ENCODE measurements at places on chromosomes 3 and 15. TPM values are rescaled to one million over a fixed set of nuclear protein-coding genes. Genes with fewer than 3 reads are reported as not detected.

The CEP63 gene
- polyA plus RNA-seq = 42.3 TPM

GRCh38 chr3:194443901-194444300 lies 42.9 kb downstream of the ATP13A3 start:
- no peak overlapping the region for H3K27ac ChIP-seq
- no peaks in the 10 kb centered on the region for H3K27me3 ChIP-seq
- no peak overlapping the region for H3K4me3 ChIP-seq
- H3K36me3 ChIP-seq = no peaks in the 10 kb centered on the region
- DNase-seq = no peak
- no peaks in the 10 kb centered on the region for H3K4me1 ChIP-seq

GRCh38 chr15:88067331-88067685 lies 189.2 kb downstream of the NTRK3 start:
- H3K4me1 ChIP-seq = no peaks in the 10 kb centered on the region
- DNase-seq = no peak
- H3K36me3 ChIP-seq = no peaks in the 10 kb centered on the region
- no peaks in the 10 kb centered on the region for H3K27me3 ChIP-seq
- H3K27ac ChIP-seq = no peak overlapping the region

The FEZF2 gene
- not detected for polyA plus RNA-seq

DNA sequence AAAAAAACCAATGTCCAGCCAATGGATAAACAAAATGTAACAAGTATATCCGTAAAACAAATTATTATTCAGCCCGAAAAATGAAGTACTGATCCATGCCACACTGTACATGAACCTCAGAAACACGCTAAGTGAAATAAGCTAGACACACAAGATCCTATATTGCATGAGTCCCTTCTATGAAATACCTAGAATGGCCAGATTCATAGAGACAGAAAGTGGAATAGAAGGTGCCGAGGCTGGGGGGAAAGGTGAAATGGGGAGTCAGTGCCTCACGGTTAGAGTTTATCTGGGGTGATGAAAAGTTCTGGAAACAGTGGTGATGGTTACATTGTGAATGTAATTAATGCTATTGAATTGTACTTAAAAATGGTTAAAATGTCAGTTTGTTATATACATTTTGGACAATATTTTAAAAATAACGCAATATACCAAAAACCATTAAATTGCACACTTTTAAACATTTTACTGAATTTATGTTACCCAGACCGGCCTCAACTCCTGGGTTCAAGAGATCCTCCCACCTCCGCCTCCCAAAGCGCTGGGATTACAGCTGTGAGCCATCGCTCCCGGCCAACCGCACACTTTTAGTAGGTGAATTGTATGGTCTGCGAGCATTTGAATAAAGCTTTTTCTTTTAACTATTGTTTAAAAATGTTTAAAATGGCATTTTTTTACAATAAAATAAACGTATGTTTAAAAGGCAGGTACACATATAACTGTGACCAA lies 2.1 kb downstream of the RNF168 start:
- H3K4me3 ChIP-seq = peak overlapping the region; percentile 79
- H3K4me1 ChIP-seq = peaks cover 7% of the 10 kb centered on the region

The ANXA2 gene
- polyA plus RNA-seq = 388 TPM

- H3K27me3 ChIP-seq = no peaks in the 10 kb centered on the region
- no peaks in the 10 kb centered on the region for H3K36me3 ChIP-seq
- DNase-seq = no peak
Observed at GRCh38 chr15:52098323-52098722, 14.3 kb downstream of the BCL2L10 start.

The GPR62 gene
- 0.18 TPM for polyA plus RNA-seq

The SENP2 gene
- polyA plus RNA-seq = 146 TPM

The GNAT1 gene
- 2.3 TPM for polyA plus RNA-seq

GRCh38 chr3:53166781-53167291 lies 5.8 kb downstream of the PRKCD start:
- peak; percentile 65 for DNase-seq
- peaks cover 44% of the 10 kb centered on the region for H3K4me1 ChIP-seq
- H3K27ac ChIP-seq = no peak overlapping the region
- H3K27me3 ChIP-seq = no peaks in the 10 kb centered on the region
- H3K4me3 ChIP-seq = no peak overlapping the region
- H3K36me3 ChIP-seq = no peaks in the 10 kb centered on the region

The UROC1 gene
- 0.34 TPM for polyA plus RNA-seq

The PPP1R14D gene
- not detected for polyA plus RNA-seq

DNA sequence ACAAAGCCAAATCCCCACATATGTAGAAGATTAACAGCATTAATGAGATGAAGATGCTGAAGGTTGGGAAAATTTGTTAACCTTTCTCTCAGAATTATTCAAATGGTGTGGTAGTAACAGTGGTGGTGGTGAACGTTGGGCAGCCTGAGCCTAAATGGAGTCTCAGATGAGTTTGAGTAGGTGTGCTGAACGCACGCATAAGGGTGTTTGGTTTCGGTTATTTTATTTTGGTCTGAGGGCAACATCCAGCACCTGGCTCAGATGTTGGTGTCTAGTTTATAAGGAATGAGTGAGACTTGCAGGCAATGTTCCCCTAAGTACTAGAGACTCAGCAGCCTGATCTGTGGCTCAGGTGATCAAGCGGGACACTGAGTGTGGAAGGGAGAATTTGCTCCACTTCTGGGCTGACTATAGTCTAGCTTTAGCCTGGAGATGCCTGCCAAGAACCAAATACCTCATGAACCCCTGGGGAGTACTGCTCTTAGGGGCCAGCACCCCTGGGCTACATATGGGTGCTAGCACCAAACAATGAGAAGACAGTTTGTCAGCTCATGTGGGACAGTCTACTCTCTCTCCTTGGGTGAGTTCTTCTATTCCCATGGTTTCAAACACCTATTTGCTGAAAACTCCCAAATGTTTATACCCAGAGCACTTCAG lies 39.5 kb upstream of the ATP2C1 start:
- H3K4me1 ChIP-seq = peaks cover 8% of the 10 kb centered on the region
- DNase-seq = no peak
- no peak overlapping the region for H3K4me3 ChIP-seq
- H3K27me3 ChIP-seq = no peaks in the 10 kb centered on the region

DNA sequence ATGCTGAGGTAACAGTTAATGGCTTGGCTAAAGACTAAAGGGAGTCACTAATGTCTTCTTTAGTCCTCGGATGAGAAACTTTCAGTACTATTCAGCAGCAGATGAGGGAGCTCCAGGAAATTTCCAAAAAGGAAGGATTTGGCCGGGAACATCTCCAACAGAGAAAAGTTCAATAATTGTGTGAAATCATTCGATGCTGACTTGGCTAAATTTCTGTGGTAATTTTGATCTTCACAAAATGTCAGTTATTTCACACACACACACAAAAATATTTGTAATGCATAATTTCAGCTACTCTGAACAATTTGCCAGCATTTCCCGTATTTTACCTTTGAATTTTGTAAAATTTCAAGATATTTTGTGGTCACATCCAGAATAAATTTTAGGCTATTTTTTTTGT lies 462.8 kb upstream of the MDFIC2 start:
- H3K27ac ChIP-seq = no peak overlapping the region
- H3K4me3 ChIP-seq = no peak overlapping the region
- no peaks in the 10 kb centered on the region for H3K27me3 ChIP-seq

DNA sequence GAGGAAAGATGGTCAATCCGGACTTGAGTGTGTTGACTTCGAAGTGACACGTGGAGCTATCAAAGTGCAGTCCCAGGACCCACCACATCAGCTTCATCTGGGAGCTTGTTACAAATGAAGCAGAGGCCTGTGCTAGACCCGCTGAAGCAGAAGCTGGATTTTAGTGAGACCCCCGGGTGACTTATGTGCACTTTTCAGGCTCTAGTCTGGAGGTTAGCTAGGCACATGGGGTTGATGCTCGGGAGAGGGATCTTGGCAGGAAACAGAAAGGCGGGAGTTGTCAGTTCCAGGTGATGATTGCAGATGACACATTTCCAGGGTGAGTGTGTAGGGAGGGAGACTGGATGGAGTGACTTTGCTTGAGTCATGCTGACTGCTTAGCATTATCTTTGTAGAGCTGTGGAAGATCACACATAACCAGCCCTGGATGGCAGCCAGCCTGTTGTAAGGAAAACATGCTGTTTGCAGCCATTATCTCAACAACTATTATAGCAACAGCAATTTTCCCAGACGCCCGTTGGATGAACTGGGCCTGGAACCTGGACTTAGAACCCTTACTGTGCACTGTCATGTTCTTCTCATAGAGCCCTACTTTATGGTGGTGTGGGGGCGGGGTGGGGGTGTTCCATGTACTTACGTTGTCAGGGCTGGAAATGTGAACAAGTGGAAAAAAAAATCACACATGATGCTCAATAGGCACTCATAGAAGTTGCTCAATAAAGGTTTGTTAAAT lies 122.4 kb downstream of the THSD4 start:
- H3K4me1 ChIP-seq = no peaks in the 10 kb centered on the region
- H3K36me3 ChIP-seq = no peaks in the 10 kb centered on the region
- H3K4me3 ChIP-seq = no peak overlapping the region
- no peak overlapping the region for H3K27ac ChIP-seq

GRCh38 chr15:88247914-88248313 lies 8.6 kb downstream of the NTRK3 start:
- no peak for DNase-seq
- H3K27me3 ChIP-seq = no peaks in the 10 kb centered on the region
- no peak overlapping the region for H3K27ac ChIP-seq
- no peaks in the 10 kb centered on the region for H3K36me3 ChIP-seq

DNA sequence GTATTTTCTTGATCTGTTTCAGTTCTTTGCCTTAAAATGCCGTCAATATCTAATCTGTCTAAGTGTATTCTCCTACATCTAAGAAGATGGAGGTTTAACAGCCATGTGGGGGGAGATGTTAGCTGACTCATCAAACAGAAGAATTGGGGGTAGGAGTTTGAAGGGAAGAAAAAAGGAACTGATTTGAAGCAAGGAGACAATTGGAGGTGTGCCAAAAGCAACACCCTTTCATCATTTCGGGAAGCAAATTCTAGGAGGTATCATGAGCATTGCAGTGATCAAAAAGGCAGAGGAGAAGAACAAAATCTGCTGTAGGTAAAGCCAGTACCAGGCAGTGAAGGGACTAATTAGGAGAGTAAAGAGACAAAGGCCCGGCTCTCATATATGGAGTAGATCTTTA lies 337.3 kb upstream of the TBC1D5 start:
- H3K4me3 ChIP-seq = no peak overlapping the region
- no peak overlapping the region for H3K27ac ChIP-seq
- H3K27me3 ChIP-seq = no peaks in the 10 kb centered on the region
- no peaks in the 10 kb centered on the region for H3K4me1 ChIP-seq

GRCh38 chr3:36193448-36193847 lies 186.9 kb upstream of the STAC start:
- H3K27me3 ChIP-seq = no peaks in the 10 kb centered on the region
- H3K4me3 ChIP-seq = no peak overlapping the region
- no peak for DNase-seq
- no peaks in the 10 kb centered on the region for H3K4me1 ChIP-seq

The C3orf70 gene
- 11.9 TPM for polyA plus RNA-seq

GRCh38 chr3:136929977-136930670 lies 27.7 kb upstream of the IL20RB start:
- H3K36me3 ChIP-seq = no peaks in the 10 kb centered on the region
- H3K27ac ChIP-seq = no peak overlapping the region
- peaks cover 2% of the 10 kb centered on the region for H3K4me1 ChIP-seq
- H3K27me3 ChIP-seq = no peaks in the 10 kb centered on the region
- DNase-seq = peak; percentile 63

DNA sequence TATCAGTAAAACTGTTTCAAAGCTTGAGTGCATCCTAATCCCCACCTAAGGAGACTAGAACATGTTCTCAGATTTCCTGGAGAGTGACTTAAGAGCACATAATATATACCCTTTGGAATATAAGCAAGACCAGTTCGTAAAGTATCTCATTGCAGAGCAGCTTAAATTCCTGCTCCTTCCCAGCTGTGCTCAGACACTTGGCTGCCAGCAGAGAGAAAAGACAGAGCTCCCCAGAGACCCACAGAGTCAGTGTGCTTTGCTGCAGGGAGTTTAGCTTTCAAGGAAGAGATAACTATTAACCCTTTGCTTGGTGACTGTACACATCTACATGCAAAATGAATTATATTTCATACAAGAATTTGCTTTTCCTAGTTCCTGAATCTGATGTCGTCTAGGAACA lies 338.1 kb upstream of the ARHGEF26 start:
- no peak overlapping the region for H3K4me3 ChIP-seq
- H3K36me3 ChIP-seq = no peaks in the 10 kb centered on the region
- no peaks in the 10 kb centered on the region for H3K27me3 ChIP-seq
- peak; percentile 33 for DNase-seq
- H3K4me1 ChIP-seq = peaks cover 3% of the 10 kb centered on the region
